ENCODE measurements at places on chromosomes 7 and 10.

- DNase-seq: peak; percentile 15
These were observed 96.1 kb upstream of the PPP2R2D start for GRCh38 chr10:131804551-131805295.

- DNase-seq: no peak
These were observed 51.8 kb upstream of the AGR3 start for GRCh38 chr7:16933296-16934279.

DNA sequence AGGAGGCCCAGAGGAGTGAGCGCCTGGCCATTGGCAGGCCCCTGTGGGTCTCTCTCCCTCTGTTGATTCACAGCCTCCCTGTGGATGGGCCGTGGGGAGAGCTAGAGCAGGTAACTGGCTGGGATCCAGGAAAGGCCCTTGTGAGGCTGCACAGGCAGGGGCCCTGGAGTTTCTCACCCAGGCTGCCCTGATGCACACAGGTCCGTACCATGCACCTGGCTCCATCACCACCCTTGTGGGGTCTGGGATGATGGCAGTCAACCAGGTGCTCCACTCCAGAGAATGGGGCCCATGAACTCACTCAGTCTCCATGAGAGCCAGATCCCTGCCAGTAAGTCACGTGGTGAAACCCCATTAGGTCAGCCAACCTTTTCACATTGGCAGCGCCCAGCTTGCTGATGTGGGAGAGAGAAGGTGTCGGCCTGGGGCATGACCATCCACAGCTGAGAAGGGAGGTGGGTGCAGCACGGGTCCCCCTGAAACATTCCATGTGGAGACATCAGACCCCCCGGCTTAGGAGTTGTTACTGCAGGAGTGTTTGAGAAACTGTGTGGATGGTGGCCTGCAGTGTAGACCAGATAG lies 320.8 kb downstream of the ADARB2 start:
- no peak for DNase-seq

DNA sequence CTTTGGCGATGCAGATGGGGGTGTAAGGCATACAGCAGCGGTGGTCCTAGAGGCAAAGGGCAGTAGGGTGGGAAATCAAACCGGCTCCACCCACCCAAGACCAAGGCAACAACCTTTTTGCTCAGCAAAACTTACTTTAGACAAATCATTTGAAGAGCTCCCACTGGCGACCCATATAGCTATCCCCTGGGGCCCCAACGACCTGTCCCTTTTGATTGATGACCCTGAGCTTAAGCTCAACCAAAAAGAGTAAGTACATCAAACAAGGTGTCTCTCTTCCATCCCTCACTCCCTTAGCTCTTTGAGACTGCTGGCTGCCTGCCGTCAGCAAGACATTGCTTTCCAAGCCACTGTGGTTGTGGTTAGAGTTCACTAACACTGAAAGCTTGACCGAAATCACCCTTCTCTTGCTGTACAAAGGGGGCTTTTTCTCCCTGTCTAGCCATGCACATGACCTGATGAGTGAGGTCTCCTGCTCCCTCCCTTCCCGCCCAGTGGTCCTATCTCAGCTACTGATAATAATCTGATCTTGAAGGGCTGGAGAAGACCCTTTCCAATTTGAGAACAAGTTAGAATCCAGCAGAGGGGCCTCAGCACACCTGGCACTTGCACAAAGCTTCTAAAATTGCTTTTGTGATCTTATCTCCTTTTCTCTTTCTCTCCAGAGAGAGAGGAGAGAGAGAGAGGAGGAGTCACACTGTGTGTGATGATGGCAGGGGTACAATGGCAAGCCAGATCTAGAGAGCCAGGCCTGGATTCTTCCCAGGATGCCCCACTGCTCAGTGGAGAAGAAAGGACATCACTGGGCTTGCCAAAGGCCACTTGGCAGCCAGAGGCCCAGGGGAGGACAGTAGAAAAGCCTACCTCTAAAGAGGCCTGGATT lies 42.2 kb downstream of the XPNPEP1 start:
- DNase-seq: no peak

GRCh38 chr7:152615031-152615741 lies 60.8 kb downstream of the XRCC2 start:
- DNase-seq: no peak

- no peak for DNase-seq
These were observed 95.5 kb upstream of the ZMIZ1 start for GRCh38 chr10:78972947-78973900.

- no peak for DNase-seq
These were observed 3.9 kb upstream of the GPRIN2 start for GRCh38 chr10:46560381-46560780.

GRCh38 chr10:122147663-122148062 lies 123.4 kb upstream of the BTBD16 start:
- DNase-seq: no peak

GRCh38 chr10:75392271-75392670 lies 9.3 kb downstream of the ZNF503 start:
- DNase-seq: no peak

DNA sequence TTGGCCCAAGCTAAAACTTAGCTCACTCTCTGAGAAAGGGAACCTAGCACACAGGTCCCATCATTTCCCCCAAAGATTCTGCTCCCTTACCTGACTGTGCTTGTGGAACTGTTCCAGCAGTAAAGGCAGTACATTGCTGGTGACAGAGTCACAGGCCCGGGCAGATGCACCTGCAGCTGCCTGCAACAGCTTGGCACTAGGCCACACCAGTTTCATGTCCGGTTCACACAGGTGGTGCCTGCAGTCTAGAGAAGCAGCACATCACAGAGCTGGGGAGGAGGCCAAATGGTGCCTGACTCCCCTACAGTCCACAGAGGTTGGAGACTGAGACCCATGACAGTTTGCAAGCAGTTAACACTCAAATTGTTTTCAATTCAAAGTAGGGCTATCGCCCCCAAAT lies 22.2 kb downstream of the ZDHHC16 start:
- DNase-seq: no peak

GRCh38 chr10:110568055-110568735 lies 700 bp downstream of the SMC3 start:
- DNase-seq: peak; percentile 83

GRCh38 chr7:50155755-50156154 lies 62.7 kb upstream of the ZPBP start:
- no peak for DNase-seq

GRCh38 chr7:84372155-84372621 lies 177.6 kb upstream of the SEMA3A start:
- no peak for DNase-seq

GRCh38 chr10:100223879-100224278 lies 5.5 kb downstream of the CHUK start:
- no peak for DNase-seq

DNA sequence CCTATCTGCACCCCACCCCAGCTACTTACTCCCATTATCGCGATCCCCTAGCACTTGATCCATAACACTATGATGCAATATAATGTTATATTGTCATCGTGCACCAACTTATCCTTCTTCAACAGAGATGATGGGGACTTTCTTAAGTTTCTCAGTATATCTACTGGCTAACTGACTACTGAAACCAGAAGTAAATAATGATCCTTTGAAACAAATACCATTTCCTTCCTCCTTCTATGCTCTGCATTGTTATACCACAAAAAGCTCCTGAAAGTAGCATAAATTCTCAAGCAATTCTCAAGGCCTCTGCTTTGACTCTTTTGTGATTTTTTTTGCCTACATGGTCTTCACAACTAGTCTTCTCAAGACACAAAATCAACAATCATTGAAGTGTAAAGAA lies 68.9 kb downstream of the HTR7 start:
- DNase-seq: no peak

- no peak for DNase-seq
These were observed 215.4 kb upstream of the TMEM196 start for GRCh38 chr7:19988860-19989259.

DNA sequence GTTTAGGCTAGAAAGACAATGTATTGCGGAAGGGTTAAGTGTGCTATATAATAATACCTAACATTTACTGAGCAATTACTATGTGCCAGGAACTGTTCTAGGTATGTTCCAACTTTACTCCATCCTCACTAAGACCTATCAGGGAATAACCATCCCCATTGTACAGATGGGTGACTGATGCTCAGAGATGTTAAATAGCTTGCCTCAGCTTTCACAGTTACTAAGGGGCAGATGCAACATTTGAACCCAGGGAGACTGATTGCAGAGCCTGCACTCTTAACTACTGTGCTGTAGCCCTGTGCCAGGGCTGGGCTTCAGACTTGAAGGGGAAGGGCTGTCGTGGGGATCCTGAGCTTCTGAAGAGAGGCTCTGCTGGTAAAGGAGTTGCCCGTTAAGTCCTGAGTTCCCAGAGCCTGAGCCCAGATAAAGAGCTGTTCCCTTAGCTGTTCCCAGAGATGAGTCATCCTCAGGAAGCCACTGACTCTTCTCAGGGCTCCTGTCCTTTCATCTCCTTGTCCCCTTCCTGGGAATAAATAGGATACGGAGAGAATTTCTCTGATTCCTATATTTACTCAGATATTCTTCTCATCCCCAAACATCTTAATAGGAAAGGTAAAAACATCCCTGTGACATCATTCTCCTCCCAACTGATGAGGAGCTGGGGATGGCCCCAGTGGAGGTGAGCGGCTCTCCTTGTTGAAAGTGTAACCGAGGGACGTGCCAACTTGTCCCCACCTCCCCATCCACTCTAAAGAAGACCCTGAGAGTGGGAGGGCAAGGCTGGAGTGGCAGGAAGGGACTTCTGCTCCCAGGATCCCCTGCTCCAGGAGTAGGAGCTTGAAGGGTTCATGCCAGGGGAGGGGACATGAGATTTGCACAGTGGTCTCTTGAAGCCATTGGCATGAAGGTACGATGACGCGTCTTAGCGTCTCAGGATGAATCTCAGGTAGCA lies 28.0 kb upstream of the HABP2 start:
- no peak for DNase-seq
